ENCODE measurements at places on chromosomes 5 and 9.
A peak's percentile ranks its signal among the peaks of the same experiment; 100 is the strongest.

DNA sequence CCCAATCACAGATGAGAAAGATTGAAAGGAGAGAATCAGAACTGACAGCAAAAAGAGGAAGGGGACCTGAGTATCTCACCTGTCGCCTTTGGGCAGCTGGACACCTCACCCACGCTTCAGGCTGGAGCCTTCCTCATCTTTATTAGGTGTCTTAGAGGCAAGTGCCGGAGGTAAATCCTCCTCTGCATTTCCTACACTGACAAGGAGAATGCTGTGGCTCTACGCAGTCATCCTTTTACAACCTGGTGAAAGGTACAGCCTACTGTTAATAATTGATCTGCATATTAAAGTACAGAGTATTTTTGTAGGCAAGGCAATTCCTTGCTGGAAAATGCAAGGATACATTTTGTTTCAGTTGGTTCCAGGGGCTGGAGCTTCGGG is 34.8 kb downstream of the PRLR start:
- DNase-seq: no peak

DNA sequence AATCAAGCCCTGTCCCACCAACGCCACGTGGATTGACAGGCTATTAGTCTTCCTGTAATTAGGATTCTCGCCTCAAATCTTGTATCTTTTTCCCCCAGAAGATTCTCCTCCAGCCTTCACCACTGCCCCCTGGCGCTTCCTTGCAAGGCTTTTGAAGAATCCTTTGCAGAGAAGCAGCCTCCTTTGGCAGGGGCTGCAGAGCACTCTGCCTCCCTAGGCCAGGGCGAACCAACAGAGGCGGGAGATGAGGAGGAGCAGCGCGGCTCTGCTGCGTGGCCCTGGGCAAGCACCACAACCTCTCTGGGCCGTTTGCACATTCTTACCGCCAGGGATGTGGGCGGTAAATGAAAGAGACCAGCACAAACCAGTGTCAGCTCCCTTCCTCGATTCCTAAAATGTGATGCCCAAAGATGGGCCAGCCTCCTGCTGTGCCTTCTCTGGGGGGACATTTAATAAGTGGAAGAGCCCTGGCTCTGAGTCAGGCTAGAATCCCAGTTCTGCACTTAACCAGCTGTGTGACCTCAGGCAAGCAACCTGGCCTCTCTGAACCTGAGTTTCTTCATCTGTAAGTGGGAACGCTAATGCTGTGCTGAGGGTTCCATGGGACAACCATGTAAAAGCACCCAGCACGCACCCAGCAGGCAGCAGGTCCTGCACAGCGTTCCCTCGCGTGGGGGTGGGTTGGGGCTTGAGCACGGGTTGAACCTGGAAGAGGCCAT is 128.6 kb downstream of the KCNIP1 start:
- no peak for DNase-seq

DNA sequence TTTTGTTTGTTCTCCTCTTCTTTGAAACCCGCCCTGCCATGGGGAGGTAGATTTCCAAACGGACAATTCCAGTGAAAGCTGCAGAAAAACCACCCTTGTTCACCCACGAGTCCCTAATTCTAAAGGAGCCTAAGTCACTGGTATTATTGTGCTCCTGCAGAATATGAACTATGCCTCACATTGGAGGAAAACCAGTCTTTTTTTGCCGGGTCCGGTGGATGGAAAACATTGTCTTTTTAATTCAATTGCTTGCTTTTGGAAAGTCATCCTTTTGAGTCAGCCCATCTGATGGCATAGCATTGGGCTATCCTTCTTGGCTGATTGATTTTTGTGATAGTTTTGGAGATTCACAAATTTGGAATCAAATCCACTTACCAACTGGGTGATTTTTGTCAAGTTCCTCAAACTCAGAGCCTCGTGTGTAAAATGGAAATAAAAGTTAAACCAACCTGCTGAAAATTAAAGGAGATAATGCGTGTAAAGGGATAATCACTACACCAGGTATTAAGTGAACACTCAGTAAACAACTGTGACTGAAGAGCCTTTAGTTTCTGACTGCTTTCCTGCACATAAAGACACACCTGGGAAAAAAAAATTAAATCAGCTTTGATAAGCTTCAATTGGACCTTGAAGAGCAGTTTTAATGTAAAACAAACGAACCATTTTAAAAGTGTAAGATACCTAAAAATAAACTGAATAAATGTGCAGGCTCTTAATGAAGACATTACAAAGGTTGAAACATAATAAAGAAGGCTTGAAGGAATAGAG is 780 bp upstream of the CCNJL start:
- DNase-seq: no peak

DNA sequence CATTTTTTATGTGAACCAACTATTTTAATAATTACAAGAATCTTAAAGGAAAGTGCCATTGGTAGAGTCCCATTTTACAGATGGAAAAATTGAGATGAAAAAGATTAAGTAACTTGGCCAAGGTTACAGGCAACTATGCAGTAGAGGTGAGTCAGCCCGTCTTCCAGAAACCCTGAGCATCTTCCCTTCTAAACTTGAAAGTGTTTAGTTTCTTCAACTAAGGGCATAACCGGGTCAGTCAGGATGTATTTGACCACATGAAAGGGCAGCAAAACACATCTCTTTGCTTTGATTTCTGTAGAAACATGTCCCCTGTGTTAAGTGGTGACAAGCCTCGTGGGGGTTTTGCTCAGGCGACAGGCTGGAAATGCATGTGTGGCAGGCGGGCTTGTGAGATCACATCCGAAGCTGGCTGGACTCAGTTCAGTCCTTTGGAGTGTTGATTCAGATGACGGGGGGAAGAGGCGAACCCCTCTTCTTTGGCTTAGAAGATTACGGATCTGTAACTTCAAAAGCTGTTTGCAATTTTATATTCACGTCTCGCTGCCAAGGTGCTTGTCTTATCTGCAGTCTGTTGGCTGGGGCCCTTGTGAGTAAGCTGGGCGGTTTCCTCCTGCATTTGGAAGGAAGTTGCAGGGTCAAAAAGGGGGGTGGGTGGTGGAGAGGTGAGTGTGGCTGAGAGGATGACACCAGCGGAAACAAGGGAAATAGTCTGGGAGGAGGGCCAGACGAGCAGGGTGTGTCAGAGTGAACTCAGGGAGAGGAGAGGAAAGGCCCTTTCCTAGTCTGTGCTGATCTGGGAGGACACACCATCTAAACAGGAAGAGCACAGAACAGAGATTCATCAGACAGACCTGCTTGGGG is 78.9 kb upstream of the RPS23 start:
- DNase-seq: no peak

GRCh38 chr5:116718317-116718716 is 143.7 kb upstream of the SEMA6A start:
- no peak for DNase-seq

GRCh38 chr9:135422341-135422944 is 57.1 kb upstream of the PPP1R26 start:
- no peak for DNase-seq

DNA sequence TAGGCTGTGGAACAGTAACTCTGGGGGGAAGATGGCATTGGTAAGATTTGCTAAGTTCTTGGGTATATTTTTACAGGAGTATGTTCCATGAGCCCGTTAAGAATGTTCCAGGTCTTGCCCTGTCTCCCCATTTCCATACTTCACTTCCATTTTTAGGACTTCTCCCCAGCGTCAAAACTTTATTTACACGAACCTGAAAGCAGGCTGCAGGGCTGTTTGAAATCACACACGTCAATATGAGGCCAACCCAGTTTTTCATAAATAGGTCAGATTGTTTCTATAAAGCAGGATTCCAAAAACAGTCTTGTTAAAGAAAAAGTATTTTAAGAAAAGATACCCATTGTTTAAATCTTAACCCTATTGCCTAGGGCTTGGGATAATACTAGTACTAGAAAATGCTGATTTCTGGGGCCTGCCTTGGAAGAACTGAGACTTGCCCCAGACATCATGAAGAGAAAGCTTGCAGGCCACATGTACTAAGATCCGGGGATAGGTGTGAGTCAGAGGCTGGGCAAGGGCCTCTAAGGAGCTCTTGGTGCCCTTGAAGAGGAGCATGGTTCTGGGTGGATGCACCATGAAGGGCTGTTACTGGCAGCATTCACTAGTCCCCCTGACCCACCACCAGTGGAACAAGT is 24.2 kb downstream of the TRIO start:
- DNase-seq: no peak

GRCh38 chr9:98147582-98147981 is 28.6 kb upstream of the TRIM14 start:
- DNase-seq: no peak

GRCh38 chr5:157513182-157513581 is 53.2 kb downstream of the NIPAL4 start:
- no peak for DNase-seq

DNA sequence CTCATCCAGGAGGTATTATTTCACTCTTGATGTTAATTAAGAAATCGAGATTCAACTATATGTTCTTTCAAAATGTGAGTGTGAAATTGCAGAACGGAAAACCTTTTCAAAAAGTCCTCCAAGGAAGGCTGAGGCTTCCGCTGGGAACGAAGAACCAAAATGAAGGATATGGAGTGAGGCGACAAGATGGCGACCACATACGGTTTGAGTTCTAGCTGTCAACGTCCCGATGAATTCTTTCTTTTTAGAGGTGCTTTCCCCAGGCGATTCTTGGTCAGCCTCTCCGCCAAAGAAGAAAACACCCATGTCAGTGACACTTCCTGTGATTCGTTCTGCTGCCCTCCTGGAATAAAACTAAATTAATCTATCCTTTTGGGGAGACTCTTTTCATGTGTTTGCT is 78.3 kb upstream of the ADAMTS16 start:
- no peak for DNase-seq

- no peak for DNase-seq
Observed at GRCh38 chr9:136856541-136857141, 4.5 kb downstream of the MAMDC4 start.

DNA sequence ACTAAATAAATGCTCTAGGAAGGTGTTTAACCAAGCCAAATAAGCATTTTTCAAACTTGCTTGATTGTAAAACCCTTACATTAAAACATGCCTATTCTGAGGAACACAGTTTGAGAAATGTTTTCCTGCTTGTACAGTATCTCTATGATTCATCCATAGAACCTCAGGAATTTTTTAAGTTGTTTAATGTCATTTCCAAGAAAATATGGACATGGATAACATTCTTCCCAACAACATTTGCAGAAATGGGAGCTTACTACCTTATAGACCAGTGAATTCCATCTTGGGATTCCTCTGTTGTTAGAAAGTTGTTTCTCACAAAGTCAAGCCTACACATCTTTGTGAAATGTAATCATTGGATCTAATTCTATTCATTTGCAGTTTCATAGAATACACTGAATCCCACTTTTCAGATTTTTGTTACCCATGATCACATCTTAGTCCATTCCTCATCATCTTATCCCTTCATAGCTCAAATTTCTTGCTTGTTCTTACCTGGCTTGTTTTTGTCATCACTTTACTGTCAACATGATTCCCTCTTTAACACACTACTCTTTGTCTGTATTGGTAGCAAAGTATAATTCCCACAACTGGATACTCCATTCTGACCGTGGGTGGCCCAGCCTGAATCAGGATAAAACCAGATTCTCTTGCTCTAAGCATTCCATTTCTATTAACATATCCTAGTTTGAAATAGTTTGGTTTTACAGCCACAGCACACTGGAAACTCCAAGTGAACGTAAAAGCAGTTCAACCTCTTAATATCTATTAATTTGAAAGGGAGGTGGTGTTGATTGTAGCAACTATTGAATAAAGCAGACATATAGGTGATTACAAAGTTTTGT is 49.4 kb upstream of the PAPPA start:
- DNase-seq: no peak

- no peak for DNase-seq
Observed at GRCh38 chr9:85262333-85262732, 479.4 kb downstream of the AGTPBP1 start.

GRCh38 chr9:83708515-83709158 is 879 bp upstream of the UBQLN1 start:
- DNase-seq: peak; percentile 10

- DNase-seq: no peak
Observed at GRCh38 chr5:174431504-174431903, 292.9 kb upstream of the MSX2 start.

DNA sequence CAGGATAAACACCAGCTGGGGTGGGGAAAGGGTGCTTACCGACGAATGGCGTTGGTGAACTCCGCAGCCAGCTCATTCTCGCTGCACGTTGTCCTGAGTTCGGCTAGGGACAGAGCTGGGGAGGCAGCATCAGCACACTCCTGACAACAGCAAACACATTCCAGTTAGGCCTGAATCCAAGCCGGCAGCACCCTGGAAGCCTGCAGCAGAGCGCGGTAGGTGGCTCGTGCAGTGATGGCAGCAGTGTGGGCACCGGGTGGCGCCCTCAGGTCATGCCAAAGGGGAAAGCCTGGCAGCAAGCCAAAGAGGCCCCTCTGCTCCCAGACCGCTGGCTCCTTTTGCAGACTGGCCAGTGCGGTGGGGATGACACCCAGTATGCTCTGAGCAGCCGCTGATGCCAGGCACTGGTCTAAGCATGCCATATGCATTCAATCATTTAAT is 66.9 kb downstream of the DCP2 start:
- no peak for DNase-seq

GRCh38 chr5:57552033-57552432 is 69.4 kb upstream of the ACTBL2 start:
- DNase-seq: no peak

- no peak for DNase-seq
Observed at GRCh38 chr5:154479160-154479943, 1.3 kb upstream of the HAND1 start.

GRCh38 chr5:175698401-175699115 is 40.7 kb downstream of the HRH2 start:
- no peak for DNase-seq

- DNase-seq: no peak
Observed at GRCh38 chr9:700365-701282, 140.9 kb upstream of the DMRT1 start.

- no peak for DNase-seq
Observed at GRCh38 chr9:123863164-123863855, 66.6 kb downstream of the DENND1A start.

GRCh38 chr5:77946381-77947040 is 170.4 kb upstream of the TBCA start:
- no peak for DNase-seq

GRCh38 chr9:81028504-81028903 is 660.8 kb downstream of the TLE1 start:
- DNase-seq: no peak

GRCh38 chr9:3648722-3649246 is 123.0 kb upstream of the RFX3 start:
- DNase-seq: no peak

- no peak for DNase-seq
Observed at GRCh38 chr9:37727013-37727412, 26.6 kb upstream of the TRMT10B start.

DNA sequence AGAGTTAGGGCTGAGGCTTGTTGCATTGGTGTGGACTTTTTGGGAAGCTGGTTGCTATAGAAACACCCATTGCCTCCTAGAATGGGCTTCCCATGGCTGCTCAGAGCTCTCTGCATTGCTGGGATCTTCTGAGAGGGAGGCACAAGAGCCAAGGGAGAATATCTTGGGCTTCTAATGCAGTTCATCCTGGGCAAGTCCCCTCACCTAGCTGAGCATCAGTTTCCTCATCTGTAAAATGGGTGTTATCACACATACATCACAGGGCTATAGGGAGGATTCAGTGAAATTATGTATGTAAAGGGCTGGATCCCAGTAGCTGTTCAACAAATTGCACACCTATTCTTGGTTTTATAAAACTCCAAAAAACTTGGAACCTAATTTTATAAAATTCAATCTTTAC is 106.1 kb upstream of the ALDH1B1 start:
- DNase-seq: no peak

Data from NCI-H1092 (cell line).